Psoas muscle (tissue), 8 donors: ENCODE measurements at places on chromosomes 1 and 21. TPM values are rescaled to one million over a fixed set of nuclear protein-coding genes. Genes with fewer than 3 reads are reported as not detected.

- peak; percentile 24 for DNase-seq
These were observed 86.9 kb downstream of the KCNJ15 start for GRCh38 chr21:38343691-38344090.

DNA sequence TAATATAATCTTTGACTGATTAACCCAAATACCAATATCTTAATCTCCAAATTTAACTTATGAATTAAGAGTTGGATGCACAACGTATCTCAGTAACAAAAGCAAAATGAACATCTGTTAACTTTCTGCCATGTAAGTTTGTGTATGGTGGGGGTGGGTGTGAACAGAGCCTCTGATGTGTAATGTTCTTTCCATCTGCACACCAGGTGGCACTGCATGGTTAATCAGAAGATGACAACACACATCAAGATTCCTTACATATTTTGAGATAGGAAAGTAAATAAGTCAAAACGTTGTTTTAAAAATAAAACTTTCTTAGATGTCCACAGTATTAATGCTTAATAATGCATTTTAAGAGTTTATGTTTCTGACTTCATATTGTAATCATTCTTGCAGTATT lies 251.9 kb downstream of the DPYD start:
- no peak for DNase-seq

- no peak for DNase-seq
These were observed 29.3 kb downstream of the SLX9 start for GRCh38 chr21:44969066-44969670.

DNA sequence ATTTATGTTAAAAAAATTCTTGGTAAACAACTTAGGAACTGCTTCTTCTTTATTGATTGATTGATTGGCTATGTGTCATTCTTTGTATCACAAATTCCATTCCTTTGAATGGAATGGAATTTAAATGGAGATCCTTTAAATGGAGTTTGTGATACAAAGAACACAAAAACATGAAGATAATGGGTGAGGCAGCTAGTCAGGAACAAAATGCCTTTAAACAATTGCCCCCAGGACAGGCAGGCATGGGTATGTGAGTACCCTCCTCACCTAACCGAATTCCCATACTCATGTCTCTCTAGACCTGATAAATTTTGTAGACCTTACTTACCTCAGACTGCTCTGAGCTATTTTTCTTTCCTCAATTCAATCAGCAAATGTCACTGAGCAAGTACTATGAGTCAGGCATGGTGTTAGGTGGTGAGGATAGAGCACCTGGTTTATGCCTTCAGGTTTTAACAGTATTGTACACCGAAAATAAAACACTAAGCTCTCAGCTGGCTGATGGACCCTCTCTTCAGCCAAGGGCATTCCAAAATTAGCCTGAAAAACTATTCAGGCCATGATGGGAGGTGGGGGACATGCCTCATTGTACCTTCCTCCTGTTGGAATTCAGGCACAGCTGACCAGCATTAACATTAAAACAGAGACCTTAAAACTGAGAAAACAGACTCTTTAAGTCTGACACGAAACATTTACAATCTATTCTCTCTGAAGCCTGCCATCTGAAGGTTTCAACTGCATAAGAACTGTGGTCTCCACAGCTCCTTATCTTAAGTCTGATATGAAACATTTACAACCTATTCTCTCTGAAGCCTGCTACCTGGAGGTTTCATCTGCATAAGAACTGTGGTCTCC lies 58.9 kb downstream of the OLFML3 start:
- DNase-seq = no peak

Gene TMEM81
- total RNA-seq = 6.1 TPM

DNA sequence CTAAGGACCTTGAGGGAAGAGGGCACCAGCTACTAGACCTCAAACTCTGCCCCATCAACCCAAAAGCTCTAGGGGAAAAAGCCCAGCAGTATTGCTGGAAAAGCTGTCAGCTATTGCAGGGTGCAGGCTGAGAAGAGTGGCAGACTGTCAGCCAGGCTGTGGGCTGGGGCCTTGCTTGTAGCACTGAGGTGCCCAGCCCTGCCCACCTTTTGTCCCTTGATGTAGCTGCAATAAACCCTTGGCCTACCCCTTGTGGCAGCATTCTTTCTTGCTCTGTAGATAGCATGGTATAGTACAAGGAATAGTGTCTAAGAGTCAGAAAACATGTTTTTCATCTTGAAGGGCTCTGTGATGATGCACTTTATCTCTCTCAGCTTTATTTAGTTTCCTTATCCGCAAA lies 39.4 kb downstream of the CDC14A start:
- no peak for DNase-seq

DNA sequence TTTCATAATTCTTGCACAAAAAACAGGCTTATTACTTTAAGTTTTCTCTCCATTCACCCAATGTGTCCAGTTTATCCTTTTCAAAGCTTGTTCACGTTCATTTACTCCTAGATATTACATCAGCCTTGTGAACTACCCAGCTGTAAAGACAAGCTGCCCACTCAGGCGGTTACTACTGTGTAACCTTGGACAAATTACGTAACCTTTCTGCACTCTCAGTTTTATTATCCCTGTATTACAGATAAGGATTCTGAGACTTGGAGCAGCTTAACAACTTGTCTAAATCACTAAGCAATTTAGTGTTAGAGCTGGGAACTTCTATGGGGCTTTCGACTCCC lies 20.5 kb upstream of the LPAR3 start:
- no peak for DNase-seq

Gene ARHGAP29
- 14.3 TPM for total RNA-seq

- no peak for DNase-seq
These were observed 34.2 kb downstream of the IGFN1 start for GRCh38 chr1:201224666-201225370.

DNA sequence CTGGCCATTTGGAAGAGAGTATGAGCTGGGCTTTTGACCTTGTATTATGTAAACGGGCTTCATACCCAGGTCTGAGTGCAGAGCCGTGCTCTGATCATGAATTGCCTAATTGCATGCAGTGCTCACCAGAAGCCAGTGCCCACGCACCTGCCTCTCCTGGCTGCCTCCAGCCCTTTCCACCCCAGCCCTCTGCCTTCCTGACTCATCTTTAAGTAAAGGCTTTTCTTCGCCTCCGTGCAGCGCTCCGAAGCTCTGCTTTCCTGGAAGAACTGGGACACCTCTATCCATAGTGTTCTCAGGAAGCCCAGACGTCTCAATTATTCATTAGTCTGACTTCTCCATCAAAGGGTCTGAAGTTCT lies 413.7 kb downstream of the PTPRU start:
- no peak for DNase-seq
